ENCODE measurements at places on chromosomes 16 and 17.

DNA sequence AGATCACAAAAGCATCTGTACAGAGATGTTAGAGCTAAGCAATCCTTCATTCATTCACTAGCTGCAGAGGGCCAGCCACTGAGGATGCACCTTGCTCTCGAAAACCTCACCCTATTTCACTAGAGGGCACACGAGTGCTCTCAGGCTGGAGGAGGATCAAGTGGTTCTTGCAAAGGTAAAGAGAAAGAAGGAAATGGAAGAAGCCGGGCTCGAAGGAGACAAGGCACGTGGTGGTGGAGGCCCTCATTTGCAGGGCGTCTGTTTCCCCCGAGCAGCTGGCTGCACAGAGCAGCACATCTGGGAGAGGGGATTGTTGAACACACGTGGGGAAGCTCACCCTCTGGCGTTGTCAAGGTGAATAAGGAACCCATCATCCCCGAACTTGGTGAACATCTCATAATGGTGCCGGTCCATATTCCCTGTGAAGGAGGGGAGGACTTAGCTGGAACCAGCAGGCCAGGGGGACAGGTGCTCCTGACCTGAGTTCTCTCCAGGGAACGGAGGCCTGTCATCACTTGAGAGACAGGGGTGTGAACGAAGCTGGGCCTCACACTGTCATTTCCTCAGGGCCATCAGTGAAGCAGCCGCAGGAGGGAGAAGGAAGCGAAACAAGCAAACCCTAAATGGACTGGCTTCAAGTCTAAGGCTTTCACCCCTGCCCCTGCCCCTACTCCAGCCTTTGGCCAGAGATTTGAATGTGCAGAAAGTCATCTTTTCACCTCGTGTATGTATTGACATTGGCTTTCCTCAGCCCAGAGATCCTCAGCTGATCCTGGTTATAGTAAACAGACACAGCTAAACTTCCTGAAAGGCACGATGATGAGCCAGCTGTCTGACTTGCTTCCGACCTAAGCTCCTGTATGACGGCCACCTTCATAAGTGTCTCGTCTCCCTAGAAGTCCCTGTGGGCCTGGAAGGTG, 27.6 kb downstream of the PRKAR1A start:
- DNase-seq = peak; percentile 26

DNA sequence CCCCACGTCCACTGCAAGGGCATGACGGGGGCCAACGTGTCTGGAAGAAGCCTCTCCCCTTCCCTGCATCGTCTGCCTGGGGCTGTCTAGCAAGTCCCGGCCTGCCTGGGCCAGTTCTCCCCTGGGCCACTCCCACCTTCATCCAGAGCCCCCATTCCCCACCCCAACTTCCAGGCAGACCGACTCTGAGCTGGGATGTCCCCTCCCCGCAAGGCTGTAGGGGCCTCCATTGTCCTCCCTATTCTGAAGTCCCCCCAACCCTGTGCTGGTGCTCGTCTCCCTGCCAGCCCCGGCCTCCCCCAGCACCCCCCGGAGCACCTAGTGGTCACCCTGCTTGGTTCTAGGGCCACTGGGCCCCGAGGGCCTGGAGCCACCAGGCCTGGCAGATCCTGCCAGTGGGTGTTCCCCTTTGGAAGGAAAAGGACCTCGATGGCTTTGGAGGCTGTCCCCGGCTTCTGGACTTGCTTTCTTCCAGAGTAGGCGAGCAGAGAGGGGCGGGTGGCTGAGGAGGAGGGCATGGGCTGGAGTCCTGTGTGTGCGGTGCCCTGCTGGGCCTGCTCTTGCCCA, 4.8 kb downstream of the GLIS2 start:
- DNase-seq = no peak

DNA sequence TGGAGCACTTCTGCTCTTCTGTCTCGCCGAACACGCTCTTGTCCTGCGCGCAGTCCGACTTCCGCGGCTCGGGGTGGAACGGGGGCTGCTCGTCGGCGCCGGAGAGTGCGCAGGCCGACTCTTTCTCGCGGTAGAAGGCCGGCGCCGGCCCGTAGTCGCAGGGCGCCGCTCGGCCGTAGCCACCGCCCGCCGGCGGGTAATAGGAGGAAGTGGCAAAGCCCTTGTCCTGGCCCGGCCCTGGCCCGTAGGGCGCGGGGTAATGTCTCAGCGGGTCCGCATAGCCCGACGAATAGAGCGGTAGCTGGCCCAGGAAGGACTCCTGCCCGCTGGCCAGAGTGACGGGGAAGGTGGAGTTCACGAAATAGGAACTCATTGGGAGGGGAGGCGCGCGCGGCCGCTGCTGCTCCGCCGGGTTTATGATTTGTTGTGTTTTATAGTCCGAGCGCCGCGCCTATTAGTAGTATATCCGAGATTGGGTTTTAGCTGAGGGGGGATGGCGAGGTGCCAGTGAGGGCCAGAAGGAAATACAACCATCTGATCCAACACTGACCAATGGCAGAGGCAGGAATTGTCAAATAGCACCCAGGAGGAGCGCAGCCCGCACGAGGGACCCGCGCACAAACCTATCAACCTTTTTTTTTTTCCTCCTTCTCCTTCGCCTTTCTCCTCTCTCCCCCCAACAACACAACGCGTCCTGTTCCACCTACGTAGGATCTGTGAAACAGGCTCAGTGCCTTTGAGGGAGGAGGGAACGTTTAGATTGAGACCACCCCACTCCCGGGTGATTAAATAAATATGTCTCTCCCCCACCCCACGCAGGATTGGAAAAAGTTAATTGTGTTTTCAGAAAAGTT, 4.4 kb upstream of the HOXB5 start:
- peak; percentile 42 for DNase-seq

DNA sequence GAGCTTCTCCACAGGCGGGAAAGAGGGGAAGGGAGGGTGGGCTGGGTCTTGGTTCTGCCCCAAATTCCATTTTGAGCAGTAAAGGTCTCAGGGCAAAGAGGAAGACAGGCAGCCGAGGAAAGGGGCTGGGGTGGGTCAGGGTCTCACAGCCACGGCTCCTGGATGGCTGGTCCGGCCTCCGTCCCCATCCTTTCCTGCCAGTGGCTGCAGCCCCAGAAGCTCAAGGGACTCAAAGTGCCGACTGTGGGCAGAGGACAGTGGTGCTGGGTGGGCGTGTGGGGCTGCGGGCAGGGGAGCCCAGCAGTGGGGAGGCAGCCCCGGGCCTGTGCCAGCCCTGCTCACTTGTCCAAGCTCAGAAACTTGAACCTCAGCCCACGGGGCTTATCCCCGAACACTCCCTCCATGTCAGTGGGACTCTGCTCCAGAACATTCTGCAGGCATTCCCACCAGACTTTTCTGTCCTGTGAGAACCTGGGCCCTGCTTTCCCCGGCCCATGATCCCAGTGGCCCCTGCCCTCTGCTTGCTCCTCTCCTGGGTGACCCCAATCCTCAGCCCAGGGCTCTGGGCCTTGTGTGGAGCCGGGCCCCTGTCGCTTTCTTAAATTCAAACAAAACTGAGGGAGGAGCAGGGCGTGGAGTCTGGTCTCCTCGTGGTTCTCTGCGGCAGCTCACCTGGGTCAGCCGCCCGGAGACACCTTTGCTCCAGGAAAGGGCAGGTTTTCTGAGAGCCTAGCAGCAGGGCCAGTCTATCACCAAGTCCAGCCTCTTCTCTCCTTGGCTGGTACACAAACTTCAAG, 117.8 kb upstream of the METRNL start:
- no peak for DNase-seq

DNA sequence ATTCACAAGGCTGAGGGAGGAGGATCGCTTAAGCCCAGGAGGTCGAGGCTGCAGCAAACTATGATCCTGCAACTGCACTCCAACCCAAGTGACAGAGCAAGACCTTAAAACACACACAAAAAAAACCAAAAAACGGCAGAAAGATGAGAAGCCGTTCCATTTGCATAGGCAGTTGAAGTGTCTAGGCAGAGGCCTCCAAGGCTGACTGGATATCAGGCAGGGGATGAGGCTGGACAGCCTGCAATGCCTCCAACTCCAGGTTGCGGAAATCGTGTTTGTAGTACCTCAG, 2.0 kb upstream of the FBXL19 start:
- no peak for DNase-seq

GRCh38 chr16:10851512-10851911, 25.5 kb upstream of the CIITA start:
- no peak for DNase-seq

DNA sequence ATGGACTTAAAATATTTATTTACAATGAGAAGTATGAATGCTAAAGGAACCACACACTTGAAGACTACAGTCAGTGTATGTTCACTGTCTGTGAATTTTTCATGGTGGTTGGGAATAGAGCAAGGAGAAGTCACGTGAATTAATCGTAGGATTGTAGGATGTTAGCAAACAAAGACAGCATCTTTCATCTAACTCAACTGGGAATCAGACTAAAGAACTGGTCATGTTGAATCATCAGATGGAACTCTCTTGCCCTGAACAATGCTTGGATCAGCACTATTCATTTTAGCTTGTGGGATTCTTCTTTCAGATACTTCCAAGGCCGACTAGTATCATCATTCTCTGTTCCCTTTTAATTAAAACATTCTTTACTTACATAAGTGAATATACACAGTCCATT, 18.1 kb downstream of the KCNJ2 start:
- no peak for DNase-seq

- no peak for DNase-seq
Measured at GRCh38 chr17:65727246-65727645, 165.8 kb upstream of the AXIN2 start.

- DNase-seq = peak; percentile 47
Measured at GRCh38 chr17:31492880-31493655, 101.6 kb downstream of the RAB11FIP4 start.

DNA sequence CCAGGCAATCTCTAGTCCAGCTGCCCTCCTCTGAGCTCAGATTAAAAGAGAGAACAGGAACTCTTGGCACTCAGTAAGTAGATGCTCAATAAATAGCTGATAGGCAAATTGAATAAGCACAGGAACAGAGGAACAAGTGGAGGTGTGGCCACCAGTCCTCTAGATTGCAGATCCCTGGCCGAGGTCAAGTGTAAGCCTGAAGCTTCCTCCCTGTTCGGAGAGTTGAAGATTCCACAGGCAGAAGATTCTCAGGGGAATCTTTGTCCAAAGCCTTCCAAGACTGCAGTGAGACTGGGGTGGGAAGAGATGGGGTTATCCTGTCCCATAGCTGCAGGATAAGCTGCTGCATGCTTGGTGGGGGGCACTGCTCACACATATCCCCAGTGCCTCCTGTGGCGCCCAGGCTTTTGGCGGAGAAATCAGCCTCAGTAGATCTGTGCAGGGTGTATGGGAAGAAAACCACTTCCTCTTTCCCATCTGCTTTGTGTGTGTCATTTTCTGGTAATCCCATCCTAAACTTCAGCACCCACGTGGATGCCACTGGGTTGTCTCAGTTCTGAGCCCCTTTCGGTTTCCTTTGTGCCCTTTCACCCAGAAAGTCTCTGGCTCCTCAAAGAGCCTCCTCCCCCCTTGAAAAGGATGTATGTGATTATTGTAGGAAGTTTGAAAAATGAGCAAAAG, 12.1 kb downstream of the CD300A start:
- DNase-seq = no peak
